ENCODE measurements at places on chromosomes 4 and X. TPM values are rescaled to one million over a fixed set of nuclear protein-coding genes. Genes with fewer than 3 reads are reported as not detected.

- no peak for DNase-seq
- no peak overlapping the region for H3K27ac ChIP-seq
- no peaks in the 10 kb centered on the region for H3K27me3 ChIP-seq
- no peaks in the 10 kb centered on the region for H3K4me1 ChIP-seq
- no peaks in the 10 kb centered on the region for H3K36me3 ChIP-seq
- no peak overlapping the region for H3K4me3 ChIP-seq
Observed at GRCh38 chr4:143019351-143019750, 165.4 kb upstream of the USP38 start.

- no peaks in the 10 kb centered on the region for H3K36me3 ChIP-seq
- peak overlapping the region; percentile 78 for H3K4me3 ChIP-seq
- H3K27me3 ChIP-seq: no peaks in the 10 kb centered on the region
- peaks cover 5% of the 10 kb centered on the region for H3K4me1 ChIP-seq
- peak overlapping the region; percentile 85 for H3K27ac ChIP-seq
Observed at GRCh38 chrX:154458954-154459778, 1.1 kb downstream of the PLXNA3 start.

DNA sequence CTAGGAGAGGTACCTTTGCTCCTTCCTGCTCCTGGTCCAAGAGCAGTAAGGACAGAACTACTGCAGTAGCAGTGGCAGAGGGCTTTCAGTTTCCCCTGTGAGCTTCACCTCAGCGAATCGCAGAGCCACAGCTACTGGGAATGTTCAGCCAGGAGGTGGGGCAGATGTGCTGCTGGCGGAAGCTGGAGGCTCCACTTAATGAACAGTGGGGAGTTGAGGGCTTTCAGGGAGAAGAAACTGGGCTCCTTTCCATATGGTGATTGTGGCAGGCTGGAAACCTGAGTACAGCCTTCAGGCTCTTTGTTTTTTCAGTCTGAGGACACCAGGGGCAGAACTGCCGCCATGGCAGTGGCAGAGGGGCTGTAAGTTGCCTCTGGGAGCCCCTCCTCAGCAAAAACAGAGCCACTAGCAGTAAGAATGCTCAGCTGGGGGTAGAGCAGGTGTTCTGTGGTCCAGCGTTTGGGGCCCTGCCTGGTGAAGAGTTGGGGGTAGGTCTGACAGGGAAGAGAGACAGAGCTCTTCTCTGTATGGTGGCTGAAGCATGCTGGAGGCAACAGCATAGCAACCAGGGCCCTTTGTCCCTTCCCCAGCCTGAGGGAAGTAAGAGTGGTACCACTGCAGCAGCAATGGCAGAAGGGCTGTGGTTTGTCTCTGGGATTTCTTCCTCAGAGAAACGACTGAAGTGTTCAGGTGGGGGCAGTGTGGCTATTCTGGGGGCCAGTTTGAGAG is 106.0 kb upstream of the GRXCR1 start:
- no peak overlapping the region for H3K27ac ChIP-seq
- no peaks in the 10 kb centered on the region for H3K36me3 ChIP-seq
- H3K4me3 ChIP-seq: no peak overlapping the region
- no peaks in the 10 kb centered on the region for H3K4me1 ChIP-seq

- DNase-seq: no peak
- H3K36me3 ChIP-seq: no peaks in the 10 kb centered on the region
- H3K4me3 ChIP-seq: no peak overlapping the region
Observed at GRCh38 chr4:172688534-172688933, 480.1 kb upstream of the GALNT7 start.

DNA sequence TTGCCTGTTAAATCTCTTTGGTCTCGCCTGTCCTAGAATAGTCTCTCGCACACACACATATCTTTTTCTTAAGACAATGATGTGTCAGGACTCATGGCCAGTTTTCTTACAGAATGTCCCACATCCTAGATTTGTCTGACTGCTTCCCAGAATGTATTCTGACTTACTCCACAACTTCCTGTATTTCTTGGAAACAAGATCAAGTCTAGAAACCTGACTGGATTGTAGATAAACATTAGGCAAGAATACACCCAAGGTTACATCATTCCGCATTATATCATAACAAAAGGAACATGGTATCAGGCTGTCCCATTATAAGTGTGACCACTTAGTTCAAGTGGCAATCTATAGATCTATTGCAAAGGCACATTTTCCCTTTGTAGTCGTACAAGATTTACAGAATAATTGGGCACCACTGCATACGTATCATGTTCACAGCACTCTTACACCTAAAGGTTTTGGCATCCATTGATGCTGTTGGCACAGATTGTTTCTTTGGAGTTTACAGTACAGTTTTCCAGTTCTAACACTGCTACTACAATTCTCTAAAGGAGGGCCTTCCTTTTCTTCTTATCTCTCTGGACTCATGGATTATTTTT is 56.4 kb downstream of the FBXW7 start:
- no peak for DNase-seq
- H3K4me3 ChIP-seq: no peak overlapping the region
- H3K4me1 ChIP-seq: no peaks in the 10 kb centered on the region
- H3K36me3 ChIP-seq: no peaks in the 10 kb centered on the region
- no peak overlapping the region for H3K27ac ChIP-seq

Gene CT55
- not detected for total RNA-seq

Gene FREM3
- not detected for total RNA-seq
